ENCODE measurements at places on chromosomes 2 and 18.

DNA sequence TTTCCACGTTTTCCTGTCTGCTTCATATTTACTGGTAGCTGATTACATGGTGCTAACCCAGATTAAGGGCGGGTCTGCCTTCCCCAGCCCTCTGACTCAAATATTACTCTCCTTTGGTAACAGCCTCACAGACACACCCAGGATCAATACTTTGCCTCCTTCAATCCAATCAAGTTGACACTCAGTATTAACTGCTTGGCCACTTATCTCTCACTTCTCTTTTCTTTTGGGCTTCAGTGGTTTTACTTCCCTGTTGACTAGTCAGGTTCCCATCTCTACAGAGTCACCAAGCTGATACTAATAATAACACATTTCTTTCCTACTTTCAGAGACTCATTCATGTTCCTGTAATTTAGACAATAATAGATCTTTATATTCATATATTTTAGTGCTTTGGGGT is 302.2 kb upstream of the MAP2 start:
- DNase-seq, result no peak

DNA sequence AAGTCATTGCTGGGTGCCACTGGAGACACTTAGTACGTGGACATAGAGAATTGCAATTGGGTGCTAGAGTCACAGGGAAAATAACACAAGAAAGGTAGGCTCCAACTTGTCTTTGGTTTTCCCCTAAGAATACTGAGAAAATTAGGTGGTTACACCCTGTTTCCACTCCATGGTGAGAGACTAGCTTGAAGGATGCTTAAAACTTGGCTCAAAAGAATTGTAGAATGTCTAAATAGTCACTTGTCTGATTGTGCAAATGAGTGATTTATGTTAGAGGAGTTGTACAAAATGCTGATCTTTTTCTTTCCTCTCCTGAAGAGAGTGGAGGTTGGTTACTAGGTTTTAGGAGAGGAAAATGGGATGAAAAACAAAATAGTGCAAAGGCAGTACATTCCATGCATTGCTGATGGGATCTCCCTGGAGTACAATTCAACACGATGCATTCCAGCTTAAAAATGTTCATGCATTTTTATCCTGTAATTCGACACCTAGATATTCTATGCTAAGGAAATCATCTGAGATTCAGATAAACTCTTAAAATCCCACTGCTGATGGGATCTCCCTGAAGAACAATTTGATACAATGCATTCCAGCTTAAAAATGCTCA is 2.2 kb upstream of the SERPINB12 start:
- no peak for DNase-seq

- DNase-seq, result no peak
Measured at GRCh38 chr2:128237081-128237534, 81.6 kb downstream of the HS6ST1 start.

GRCh38 chr2:19987936-19988335 is 2.0 kb downstream of the WDR35 start:
- DNase-seq, result no peak

- DNase-seq, result no peak
Measured at GRCh38 chr18:55237660-55238059, 278.4 kb upstream of the CCDC68 start.

DNA sequence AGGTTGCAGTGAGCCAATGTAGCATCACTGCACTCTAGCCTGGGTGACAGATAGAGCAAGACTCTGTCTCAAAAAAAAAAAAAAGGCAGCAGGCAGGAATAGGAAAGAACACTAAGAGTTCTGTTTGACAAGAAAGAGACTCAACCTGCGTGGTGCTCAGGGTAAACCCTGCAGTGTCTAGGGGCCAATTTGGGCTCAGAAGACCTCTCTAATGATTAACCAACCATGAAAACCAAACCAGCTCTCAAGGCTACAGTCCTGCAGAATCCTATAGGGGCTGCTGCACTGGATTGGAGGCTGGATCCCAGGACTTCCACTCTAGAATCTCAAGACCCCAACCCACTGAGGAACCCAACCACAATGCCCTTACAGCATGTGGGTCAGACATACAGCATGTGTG is 2.4 kb downstream of the TRABD2A start:
- DNase-seq, result peak; percentile 63

- DNase-seq, result no peak
Measured at GRCh38 chr2:143420313-143420712, 291.1 kb downstream of the ARHGAP15 start.

DNA sequence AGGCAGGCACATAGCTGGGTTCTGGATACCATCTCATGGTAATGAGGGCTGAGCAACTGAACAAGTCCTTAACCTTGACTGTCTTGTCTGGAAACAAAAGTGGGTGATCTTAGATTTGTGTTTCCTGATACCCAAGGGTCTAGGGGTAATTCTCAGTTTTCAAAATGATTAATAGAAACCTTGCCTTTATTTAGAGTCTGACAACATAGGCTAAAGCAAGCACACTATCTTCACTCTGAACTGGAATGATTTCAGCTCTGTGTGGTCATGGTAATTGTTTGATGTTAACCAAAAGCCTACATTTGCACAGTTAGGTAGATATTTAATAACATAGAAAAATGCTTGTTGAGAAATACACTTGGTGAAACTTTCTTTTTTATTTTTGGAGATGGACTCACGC is 6.8 kb upstream of the LAMA3 start:
- no peak for DNase-seq

- no peak for DNase-seq
Measured at GRCh38 chr2:38959938-38960608, 70.4 kb downstream of the ARHGEF33 start.

DNA sequence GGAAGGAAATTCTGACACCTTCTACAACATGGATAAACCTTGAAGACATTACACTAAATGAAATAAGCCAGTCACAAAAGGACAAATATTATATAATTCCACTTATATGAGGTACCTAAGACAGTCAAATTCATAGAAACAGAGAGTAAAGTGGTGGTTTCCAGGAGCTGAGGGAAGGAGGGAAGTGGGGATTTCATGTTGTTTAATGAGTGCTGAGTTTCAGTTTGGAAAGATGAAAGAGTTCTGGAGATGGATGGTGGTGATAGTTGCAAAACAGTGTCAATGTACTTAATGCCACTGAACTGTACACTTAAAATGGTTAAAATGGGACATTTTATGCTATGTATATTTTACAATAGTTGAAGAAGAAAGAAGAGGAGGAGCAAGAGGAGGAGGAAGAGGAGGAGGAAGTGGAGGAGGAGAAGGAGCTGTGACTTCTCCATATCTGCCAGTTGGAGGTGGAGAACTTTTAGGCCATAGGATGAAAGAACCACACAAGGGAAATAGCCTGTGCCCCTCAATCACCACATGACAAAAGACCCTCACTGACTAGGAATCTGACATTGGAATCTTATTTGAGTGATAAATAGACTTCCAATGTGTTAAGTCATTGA is 55.3 kb upstream of the LGALSL start:
- no peak for DNase-seq

DNA sequence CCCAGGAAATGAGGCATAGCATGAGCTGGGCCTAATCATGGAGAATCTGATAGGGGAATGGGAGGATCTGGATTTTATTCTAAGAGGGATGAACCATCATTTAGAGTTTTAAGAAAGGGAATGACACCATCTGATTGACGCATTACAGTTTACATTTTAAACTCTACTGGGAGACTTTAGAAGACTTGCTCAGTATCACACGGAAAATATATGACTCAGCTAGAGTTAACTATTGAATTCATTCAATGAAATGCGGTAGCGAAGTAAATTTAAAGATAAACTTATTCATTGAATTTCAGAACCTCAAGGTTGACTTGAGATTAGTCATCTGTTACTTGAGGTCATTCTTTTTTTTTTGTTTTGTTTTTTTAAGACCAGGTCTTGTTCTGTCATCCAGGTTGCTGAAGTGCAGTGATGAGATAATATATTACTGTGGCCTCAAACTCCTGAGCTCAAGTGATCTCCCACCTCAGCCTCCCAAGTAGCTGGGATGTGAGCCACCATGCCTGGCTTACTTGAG is 25.0 kb downstream of the MC4R start:
- DNase-seq, result no peak

- DNase-seq, result no peak
Measured at GRCh38 chr2:163990541-163990940, 254.7 kb upstream of the FIGN start.

GRCh38 chr2:235511751-235512698 is 18.2 kb downstream of the AGAP1 start:
- no peak for DNase-seq

- no peak for DNase-seq
Measured at GRCh38 chr18:77223221-77223639, 26.4 kb upstream of the GALR1 start.

DNA sequence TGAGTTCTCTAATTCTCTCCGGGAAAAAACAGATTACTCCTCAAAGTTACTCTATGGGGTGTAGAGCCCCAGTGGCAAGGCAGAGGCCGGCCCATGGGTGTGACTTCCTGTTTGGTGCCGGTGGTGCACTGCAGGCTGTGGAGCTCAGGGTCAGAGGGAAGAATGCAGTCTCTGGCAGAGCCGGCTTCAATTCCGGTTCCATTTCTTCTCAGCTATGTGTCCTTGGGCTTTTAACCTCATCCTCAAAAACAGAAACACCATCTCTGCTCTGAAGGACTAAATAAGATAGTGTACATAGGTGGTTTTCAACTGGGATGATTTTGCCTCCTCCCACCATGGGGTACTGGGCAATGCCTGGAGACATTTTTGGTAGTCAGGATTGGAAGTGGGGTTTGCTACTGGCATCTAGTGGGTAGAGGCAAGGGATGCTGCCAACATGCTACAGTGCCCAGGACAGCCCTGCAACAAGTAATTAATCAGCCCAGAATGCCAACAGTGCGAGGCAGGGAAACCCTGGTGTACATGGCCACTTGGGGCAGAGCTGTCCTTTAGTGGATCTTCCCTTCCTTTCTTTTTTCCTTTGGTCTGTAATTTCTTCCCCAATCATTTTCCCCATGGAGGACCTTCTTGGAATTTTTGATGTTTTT is 81.2 kb downstream of the INSIG2 start:
- DNase-seq, result no peak

DNA sequence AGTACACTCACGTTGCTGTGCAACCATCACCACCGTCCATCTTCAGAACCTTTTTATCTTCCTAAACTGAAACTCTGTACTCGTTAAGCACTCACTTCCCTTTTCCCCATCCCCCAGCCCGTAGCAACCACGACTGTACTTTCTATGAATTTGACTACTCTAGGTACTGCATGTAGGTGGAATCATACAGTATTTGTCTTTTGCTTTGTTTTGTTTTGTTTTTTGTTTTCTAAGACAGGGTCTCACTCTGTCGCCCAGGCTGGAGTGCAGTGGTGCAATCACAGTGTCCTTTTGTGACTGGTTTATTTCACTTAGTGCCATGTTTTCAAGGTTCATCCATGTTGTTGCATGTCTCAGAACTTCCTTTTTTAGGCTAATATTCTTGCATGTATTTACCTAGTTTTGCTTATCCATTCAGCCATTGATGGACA is 7.0 kb upstream of the TYMS start:
- no peak for DNase-seq

DNA sequence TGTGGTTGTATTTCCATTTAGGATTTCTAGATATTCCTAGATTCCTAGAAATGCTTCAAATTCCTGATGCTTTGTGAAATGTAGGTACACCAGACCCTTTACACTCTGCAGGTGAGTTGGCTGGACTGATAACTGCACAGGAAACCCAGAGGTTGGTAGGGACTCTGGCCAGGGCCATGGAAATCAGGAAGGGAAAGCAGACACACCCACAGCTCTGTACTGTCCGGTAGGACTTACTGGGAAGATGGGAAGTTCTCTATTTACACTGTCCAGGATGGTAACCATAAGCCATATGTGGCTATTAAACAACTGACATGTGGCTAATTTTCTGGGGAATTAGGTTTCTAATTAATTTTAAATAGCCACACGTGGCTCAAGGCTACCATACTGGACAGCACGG is 31.4 kb downstream of the NEMP2 start:
- no peak for DNase-seq

DNA sequence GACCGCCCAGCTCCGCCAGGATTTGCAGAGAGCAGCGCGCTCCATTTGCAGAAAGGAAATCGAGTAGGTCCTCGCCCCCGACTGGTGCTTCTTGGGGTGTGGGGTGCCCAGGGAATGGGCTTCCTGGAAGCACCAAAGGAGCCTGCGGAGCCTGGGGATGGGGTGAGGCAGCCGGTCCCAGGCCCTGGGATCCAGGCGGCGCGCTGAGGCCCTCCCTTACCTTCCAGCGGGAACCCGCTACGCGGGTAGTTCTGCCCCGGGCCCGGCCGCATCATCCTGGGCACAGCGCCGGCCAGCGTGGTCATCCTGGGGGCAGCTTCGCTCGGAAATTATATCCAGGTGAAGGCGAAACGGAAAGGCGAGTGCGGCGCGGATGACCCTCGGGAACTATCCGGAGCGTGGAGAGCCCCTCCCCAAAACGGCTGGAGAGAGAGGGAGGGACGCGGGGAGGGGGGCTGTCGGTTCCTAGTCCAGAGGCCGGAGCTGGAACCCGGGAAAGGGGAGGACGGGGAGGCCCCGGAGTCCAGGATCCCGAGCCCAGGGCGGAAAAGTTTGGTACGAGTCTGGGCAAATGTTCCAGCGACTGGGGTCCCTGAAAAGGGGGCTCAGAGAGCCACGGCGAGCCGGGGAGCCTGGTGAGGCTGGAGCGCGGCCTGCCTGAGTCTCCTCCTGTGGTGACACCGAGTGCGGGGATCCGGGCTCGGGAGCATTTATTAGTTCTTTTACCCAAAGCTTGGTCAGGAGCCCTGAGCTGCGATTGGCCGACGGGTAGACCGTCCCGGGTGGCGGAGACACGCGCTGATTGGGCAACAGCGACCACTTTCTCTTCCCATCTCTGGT is at the start of gene PAX3:
Gene PAX3, minus strand, starts transcription at position 688 of the 840 bp plus-strand sequence. Its CDS starts 383 bp downstream, at position 305.
- DNase-seq, result no peak

GRCh38 chr2:177929662-177930522 is 142.7 kb downstream of the PDE11A start:
- no peak for DNase-seq

DNA sequence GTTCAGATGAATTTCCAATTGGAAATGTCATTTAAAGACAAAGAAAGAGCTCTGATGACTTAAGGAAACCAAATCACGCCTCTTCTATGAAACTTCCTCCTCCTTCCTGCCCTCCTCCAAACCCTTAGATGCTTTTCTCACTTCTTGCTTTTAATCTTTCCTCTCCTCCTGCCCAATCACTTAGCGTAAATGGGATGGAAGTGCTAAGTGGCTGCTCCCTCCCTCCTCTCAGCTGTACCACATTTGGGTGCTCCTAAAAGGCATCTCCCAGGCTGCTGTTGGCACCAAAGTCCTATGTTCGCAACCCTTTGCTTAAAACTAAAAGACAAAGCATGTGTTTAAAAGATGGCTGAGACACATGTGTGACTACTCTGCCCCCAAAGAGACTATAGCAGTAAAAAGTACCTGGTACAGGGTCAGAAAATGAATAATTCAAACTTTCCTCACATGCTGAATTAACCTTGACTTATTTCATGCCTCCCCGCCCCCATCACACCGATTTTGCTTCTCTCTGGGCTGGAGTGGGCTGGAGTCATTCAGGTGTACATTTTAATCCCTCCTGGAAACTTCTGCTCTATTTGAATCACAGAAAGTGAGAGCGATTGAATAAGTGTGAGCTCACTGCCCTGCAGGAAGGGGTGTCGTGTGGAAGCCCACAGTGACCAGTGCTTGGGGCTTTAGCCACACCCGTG is 59.2 kb upstream of the KLF7 start:
- DNase-seq, result no peak

GRCh38 chr18:3747176-3747973 is 297.4 kb downstream of the TGIF1 start:
- no peak for DNase-seq

GRCh38 chr2:148560496-148560895 is 84.1 kb upstream of the EPC2 start:
- DNase-seq, result no peak

Measured in HuH-7 (cell line).